Activated CD4-positive, alpha-beta T cell treated with anti-CD3 and anti-CD28 coated beads, Interleukin-2, amount 50 U/mL, for 48 hours (primary cell): ENCODE measurements at places on chromosomes 2 and 18.

DNA sequence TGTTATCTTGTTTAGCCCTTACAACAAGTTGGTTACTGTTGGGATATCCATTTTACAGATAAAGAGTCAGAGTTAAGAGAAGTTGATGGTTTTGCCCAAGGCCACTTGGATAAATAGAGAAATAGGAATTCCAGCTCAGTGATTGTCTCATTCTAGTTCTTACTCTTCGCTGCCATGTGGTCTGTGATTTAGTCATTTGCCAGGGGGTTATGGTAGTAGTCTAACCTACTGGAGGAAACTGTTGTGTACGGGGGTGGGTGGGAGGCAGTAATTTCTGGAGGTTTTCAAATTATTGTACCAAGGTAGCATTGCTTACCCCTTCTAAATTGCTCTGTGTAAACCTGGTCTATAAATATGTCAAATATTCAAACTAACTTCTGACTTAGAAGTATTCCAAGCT, 110.4 kb downstream of the MAP2 start:
- DNase-seq = no peak

- no peak for DNase-seq
These were observed 28.9 kb upstream of the CDH19 start for GRCh38 chr18:66632756-66633155.

GRCh38 chr2:62505750-62506420, at the start of gene TMEM17:
TSS of gene TMEM17 (minus strand) at chr2:62506195. CDS start at chr2:62506129, 66 bp downstream.
- DNase-seq = peak; percentile 67

- no peak for DNase-seq
These were observed 599.9 kb upstream of the POU3F3 start for GRCh38 chr2:104254017-104254416.

GRCh38 chr2:143548032-143548431, 418.8 kb downstream of the ARHGAP15 start:
- DNase-seq = no peak

DNA sequence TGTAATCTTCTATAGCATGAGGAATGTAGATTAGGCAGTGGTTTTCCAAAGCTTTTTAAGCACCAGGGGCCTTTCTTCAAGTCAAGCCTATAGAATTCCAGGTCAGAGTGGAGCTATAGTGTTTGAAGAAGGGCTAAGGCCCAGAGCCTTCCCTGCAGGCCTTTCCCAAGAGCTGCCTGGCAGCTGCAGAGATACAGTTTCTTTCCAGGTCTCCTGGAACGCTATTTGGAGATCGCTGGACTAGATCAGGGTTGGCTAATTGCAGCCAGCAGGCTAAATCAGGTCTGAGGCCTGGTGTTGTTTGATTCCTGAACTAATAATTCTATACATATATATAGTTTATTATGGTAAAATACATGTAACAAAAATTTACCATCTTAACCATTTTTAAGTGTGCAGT, 319.0 kb upstream of the SPRED2 start:
- no peak for DNase-seq

- no peak for DNase-seq
These were observed 120.9 kb upstream of the SMIM21 start for GRCh38 chr18:75548353-75548905.

DNA sequence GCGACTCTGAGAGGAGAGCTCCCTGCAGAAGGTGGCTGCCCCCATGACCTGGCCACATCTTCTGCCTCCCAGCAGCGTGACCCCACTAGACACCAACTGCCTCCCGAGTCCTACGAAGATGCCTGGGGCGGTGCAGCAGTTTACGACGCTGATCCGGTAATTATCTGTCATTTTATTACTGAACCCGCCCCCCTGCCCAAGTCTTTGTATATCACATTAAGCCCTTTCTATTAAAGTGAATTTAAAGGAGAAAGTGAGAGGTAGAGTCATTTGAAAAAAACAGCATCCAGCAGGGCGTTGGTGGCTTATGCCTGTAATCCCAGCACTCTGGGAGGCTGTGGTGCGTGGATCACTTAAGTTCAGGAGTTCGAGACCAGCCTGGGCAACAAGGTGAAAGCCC, 33.4 kb downstream of the ABCG8 start:
- no peak for DNase-seq

GRCh38 chr2:99735753-99736152, 245.9 kb upstream of the REV1 start:
- DNase-seq = no peak

- DNase-seq = no peak
These were observed 142.6 kb downstream of the TFCP2L1 start for GRCh38 chr2:121142452-121142851.
